ENCODE measurements at places on chromosomes 4 and X. TPM values are rescaled to one million over a fixed set of nuclear protein-coding genes. Genes with fewer than 3 reads are reported as not detected.
A peak's percentile ranks its signal among the peaks of the same experiment; 100 is the strongest.

DNA sequence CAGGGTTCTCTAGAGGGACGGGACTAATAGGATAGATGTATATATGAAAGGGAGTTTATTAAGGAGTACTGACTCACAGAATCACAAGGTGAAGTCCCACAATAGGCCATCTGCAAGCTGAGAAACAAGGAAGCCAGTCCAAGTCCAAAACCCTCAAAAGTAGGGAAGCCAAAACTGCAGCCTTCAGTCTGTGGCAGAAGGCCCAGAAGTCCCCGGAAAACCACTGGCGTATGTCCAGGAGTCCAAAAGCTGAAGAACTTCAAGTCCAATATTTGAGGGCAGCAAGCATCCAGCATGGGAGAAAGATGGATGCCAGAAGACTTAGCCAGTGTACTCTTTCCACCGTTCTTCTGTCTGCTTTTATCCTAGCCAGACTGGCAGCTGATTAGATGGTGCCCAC is 227.2 kb downstream of the KCTD8 start:
- no peak for DNase-seq

DNA sequence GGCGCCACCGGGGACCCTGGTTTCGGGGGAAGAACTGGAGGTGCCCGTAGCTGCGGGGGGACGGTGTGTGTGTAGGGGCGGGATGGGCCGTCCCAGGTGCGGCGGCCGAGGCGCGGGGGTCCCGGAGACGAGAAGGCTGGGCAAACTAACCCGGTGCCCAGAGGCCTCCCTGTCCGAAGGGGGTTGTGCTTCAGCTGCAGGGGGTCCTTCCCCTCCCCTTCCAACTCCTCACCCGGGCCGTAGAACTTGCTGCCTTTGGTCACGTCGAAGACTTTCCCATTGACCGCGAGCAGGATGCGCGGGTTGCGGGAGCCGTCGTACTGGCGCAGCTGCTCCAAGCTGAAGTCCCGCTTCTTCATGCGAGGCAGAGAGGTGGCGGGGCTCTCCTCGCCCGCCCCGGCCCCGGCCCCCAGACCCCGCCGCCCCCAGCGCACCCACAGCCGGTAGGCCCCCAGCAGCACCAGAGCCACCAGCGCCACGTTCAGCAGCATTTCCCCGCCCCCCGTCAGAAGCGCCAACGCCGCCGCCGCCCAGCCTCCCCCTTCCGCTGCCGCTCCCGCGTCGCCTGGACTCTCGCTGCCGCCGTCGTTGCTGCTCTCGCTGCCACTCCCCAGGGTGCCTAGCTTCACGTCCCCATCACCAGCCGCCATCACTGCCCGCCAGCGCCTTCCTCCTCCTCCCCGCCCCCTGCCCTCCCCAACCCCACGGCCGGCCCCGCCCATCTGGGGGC is at the start of gene PGRMC2:
TSS of gene PGRMC2 (minus strand) at position 673 of the 730 bp plus-strand sequence. CDS start at position 650, 23 bp downstream.
- peak; percentile 46 for DNase-seq

GRCh38 chr4:114349543-114350175 is 248.9 kb upstream of the UGT8 start:
- no peak for DNase-seq

DNA sequence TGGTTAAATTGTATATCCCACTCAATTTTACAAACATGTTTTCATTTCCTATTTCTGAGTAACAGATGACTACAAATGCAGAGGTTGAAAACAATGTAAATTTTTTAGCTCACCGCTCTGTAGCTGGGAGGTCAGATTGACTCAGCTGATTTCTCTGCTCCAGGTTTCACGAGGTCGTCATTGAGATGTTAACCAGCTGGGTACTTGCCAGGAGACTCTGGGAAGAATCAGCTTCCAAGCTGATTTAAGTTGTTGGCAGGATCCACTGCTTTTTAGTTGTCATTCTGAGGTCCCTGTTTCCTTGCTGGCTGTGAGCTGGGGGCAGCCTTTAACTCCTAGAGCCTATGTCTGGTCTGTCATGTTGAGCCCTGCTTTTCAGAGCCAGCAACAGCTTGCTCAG is 864.3 kb upstream of the AGA start:
- DNase-seq, result no peak

DNA sequence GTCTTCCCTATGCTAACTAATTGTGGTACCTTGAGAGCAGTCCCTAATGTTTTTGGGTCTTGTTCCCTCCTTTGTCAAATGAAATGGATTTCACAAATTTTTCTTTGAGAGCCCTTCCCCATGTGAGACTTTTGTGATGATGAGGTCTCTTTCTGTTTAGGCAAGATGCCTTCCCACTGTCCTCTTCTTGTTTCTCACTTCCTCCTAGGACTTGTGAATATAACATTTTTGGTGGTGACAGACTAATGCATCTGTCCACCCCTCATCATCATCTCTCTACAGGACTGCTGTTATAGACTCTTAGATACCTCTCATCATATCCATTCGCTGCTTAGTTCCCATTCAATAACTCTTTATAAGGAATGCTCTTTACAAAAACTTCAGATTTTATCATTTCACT is 8.7 kb upstream of the ANK2 start:
- DNase-seq, result no peak

GRCh38 chrX:152343306-152343705 is 107.8 kb downstream of the GABRA3 start:
- no peak for DNase-seq

- DNase-seq, result peak; percentile 19
These were observed 655.7 kb upstream of the INTU start for GRCh38 chr4:126976850-126977632.

- peak; percentile 43 for DNase-seq
These were observed 1.2 kb downstream of the BCOR start for GRCh38 chrX:40096395-40097091.

DNA sequence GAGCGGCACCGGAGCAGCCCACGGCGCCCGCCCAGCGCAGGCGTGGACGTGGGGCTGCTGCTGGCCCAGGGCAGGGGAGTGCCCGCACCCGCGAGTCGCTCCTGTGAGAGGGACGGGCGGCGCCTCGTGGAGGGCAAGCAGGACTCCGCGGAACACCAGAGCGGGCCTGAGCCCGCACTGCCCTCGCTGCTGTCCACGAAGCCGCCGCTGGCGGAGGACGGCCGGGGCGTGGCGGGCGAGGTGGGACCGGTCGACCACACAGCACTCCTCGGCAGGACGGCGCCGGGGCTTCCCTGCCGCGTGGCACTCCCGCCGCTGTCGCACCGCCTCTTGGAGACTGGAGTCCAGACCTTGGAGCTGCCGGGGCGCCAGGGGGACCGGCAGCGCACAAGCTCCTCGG is 29.0 kb downstream of the FAM53A start:
- DNase-seq, result no peak

YIPF6 gene
- 38.4 TPM for total RNA-seq

ASMTL gene
- 15.8 TPM for total RNA-seq

HELT gene
- not detected for total RNA-seq

EREG gene
- total RNA-seq, result not detected

ADH1A gene
- not detected for total RNA-seq
